ENCODE measurements at places on chromosomes 2 and 18.

- DNase-seq: no peak
Measured at GRCh38 chr2:10865841-10866240, 45.9 kb upstream of the KCNF1 start.

- DNase-seq: peak; percentile 21
Measured at GRCh38 chr2:226136739-226137138, 662.9 kb downstream of the IRS1 start.

GRCh38 chr18:2692508-2692907, 37.0 kb downstream of the SMCHD1 start:
- no peak for DNase-seq

DNA sequence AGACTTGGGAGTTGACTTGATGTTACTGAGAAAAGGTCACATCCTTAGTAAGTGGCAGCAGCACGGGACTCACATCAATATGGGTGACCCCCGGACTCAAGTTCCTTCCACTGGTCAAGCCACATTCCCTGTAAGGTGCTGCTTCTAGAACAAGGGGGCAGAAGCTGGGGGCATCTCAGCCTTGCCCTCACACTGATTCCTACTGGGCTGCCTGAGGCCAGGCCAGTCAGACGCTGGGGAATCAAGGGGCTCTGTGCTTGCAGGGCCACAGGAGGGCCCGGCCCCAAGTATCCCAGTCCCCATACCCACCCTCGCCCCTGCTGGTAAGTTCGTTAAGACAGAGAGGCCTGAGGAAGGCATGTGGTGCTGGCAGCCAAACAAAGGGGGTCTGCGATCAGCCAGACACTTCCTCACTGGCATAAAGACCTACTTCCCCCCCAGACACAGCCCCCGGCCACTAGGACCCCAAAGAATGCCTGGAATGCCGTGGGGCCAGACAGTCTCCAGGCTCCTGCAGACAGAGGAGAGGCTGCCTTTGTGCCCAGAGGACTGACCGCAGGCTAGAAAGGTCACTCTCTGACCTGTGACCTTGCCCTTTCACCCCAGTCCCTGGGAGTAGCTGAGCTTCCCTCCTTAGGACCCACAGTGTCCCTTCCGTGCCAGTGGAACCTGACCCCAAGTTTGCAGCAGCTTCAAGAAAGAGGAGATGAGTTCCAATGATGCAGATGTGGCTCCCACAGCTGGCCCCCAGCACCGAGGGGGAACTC, 83.6 kb downstream of the HS1BP3 start:
- no peak for DNase-seq

DNA sequence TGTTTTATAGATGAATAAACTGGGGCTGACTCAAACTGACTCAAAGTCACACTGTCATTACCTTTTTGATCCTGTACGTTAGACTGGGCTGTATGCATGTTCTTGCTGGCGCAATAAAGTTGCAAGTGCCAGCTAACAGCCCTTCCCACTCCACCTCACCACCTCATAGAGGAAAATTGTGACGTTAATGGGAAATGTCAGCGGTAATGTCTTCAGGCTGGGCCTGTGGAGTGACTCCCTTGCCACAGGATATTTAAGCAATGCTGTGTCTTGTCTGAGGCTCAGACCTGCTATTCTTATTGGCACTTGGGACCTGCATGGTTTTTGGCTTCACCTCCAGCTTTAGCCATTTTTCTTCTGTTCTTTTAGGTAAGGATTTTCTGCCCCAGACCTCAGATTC, 25.2 kb upstream of the CASP10 start:
- no peak for DNase-seq

- peak; percentile 17 for DNase-seq
Measured at GRCh38 chr2:20565623-20566236, 85.2 kb downstream of the HS1BP3 start.

DNA sequence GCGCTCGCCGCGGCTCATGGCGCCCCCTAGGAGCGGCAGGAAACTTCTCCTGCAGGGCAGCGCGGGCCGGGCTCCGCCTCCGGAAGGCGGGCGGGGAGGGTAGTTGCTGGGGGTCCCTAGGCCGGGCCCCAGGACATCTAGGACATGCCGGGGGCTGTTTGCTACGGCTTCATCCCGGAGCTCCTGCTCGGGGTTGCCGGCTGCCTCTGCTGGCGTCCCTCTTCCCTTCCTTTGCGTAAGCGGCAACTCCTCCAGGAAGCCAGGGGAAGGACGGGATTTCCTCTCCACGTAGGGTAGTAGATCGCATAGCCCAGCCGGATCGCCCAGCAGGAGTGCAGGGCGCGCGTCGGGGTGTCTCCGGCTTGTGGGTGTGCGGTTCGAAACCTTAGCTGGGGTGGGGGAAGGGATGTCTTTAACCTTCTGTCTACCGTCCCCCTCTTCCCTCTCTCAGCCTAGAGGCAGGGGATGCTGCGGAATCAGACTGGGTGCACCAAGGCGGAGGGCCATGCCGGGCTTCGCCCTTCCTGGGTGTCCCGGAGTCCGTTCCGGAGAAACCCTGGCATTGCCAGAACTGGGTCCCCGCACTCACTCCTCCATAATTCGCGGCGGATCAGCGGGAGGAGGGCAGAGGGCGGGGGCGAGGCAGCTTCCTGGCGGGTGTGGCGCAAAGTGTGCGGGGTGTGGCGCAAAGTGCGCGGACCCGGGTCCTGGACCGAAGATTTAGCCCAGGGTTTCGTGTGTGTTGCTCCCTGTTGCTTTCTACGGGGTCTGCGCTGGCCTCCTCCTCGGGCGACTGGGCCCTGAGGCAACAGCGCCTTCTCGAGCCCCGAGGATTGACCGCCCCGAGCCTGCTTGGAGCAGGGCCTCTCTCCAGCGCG, 12.2 kb upstream of the SKOR2 start:
- DNase-seq: peak; percentile 6

DNA sequence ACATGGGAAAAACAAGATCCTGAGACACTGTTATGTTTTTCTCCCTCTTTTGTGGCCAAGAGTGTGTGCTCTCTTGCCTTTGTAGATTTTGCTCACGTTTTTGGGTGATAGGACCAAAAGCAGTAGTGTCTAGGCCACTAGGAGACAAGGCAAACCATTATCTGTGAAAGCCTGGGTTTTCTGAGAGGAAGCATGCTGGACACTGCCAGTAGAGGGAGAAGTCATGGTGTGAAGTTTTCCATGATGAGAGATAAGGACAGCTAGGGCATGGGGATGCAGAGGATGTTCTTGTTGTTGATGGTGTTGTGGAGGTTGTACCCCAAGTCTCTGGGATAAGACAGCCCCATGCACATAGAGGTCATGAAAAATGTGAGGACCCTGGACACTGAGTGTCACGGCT, 285.3 kb downstream of the SOX11 start:
- no peak for DNase-seq

- DNase-seq: peak; percentile 64
Measured at GRCh38 chr2:168530982-168531622, 75.0 kb downstream of the CERS6 start.

- DNase-seq: no peak
Measured at GRCh38 chr2:3144856-3145255, 232.8 kb downstream of the EIPR1 start.

GRCh38 chr2:240021488-240022104, 3.5 kb downstream of the NDUFA10 start:
- peak; percentile 64 for DNase-seq

- peak; percentile 92 for DNase-seq
Measured at GRCh38 chr2:215410932-215411285, 25.0 kb downstream of the FN1 start.

GRCh38 chr2:28400419-28400818, 7.8 kb downstream of the FOSL2 start:
- DNase-seq: no peak

GRCh38 chr18:41828137-41828536, 126.9 kb upstream of the PIK3C3 start:
- DNase-seq: no peak

DNA sequence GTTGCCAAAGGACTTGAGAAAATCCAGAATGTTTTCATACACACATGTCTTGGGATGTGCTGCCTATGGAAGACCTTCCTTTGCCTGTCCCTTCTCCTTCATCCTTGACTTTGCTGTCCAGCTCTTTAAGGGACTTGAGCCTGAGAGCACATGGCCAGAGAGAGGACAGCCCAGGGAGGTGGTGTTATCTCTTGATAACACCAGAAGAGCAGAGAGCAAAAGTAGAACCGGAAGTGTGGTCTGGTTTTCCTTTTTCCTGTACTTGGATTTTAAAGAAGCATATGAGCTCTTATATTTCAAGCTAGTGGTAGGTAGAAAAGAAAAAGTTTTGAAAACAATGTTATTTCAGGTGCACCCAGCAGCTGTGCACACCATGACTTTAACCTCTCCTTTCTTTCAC, 94.1 kb upstream of the ZNF532 start:
- DNase-seq: no peak

GRCh38 chr2:166193407-166193806, 65.6 kb upstream of the SCN1A start:
- DNase-seq: no peak

DNA sequence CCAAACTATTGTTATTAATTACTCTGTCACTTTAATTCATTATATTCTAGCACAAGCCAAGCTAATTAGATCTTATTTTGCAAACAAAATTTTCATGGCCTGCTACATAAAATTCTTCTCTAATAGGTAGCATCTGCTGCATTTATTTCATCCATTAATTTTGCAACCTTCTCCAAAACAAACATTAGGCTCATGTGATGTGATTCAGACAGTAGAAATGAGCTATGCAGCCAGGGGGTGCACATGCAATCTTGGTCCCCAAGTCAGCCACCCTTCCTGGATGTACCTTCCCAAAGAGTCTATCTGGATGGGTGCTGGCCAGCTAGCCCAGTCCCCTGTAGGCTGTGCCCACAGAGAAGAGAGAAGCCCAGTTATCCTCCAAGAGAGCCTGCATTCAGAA, 242.1 kb upstream of the OSR1 start:
- DNase-seq: no peak

GRCh38 chr2:60356346-60356745, 197.1 kb downstream of the BCL11A start:
- DNase-seq: no peak

GRCh38 chr2:104476075-104476474, 377.8 kb upstream of the POU3F3 start:
- no peak for DNase-seq

- DNase-seq: no peak
Measured at GRCh38 chr2:39007875-39008504, 112.9 kb downstream of the SOS1 start.

DNA sequence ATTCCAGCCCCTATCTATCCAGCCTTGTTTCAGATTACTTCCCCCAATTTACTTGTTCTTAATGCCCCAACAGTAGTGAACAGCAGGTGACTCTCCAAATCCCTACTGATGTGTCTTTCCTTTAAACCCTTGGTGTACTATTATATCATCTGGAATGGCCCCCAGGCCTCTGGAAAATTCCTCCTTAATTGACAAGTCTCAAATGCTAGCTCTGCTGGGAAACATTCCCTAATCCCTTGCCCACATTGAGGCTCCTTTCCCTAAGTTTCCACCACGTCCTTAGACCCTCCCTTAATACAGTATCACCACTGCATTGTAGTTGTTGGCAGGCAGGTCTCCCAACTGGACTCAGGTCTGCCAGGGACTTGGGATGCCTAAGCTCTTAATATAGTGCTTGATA, 41.0 kb downstream of the MYO3B start:
- no peak for DNase-seq

GRCh38 chr2:163182764-163183354, 344.3 kb upstream of the KCNH7 start:
- DNase-seq: peak; percentile 28

GRCh38 chr2:60984720-60985119, 32.8 kb upstream of the PEX13 start:
- DNase-seq: no peak

GRCh38 chr18:29161429-29161828, 984.5 kb upstream of the CDH2 start:
- DNase-seq: peak; percentile 45

DNA sequence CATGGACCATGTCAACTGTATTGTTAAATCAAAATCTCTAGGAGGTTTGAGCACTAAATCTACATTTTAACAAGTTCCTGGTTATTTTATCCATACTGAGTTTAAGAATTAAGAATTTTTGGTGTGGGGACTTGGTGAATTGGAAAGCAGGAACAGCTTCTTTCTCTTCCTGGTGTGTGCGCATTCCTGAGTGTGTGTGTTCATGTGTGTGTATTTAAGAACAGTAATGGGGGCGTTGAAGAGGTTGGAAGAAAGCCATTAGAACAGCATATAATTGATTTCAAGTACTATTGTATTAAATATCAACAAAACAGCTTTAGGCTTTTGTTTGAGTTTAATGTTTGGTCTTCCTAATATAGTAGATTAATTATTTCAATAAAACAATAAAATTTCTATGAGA, 801.3 kb upstream of the ID2 start:
- no peak for DNase-seq

DNA sequence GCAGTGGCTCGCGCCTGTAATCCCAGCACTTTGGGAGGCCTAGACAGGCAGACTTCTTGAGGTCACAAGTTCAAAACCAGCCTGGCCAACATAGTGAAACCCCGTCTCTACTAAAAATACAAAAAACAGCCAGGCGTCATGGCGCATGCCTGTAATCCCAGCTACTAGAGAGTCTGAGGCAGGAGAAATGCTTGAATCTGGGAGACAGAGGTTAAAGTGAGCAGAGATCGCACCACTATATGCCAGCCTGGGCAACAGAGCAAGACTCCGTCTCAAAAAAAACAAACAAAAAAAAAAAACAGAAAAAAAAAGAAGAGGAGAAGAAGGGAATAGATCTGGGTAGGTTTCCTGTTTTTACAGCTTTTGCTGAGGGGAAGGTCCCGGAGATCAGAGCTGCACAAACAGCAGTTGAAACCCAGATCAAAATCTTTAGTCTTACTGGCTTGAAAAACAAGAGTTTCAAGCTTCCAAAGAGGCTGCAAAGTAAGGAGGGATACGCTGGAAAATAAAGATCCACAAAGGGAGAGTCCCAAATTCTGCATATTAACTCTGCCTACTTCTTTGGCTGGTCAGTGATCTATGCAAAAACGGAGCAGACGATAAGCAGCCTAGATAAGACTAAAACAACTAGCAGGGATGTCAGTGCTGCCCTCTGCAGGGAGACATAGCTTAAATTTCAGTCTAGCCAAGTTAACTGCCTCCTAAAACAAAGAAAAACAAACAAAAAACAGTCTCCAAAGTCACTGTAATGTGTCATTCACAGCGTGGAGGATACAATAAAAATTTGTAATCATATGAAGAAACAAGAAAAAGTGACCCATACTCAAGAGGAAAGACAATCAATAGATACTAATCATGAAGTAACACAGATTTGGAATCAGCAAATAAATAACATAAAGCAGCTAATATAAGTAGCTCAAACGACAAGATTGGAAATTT, 74.1 kb downstream of the TLK1 start:
- DNase-seq: peak; percentile 77

GRCh38 chr18:52409727-52410126, 69.7 kb downstream of the DCC start:
- DNase-seq: no peak

DNA sequence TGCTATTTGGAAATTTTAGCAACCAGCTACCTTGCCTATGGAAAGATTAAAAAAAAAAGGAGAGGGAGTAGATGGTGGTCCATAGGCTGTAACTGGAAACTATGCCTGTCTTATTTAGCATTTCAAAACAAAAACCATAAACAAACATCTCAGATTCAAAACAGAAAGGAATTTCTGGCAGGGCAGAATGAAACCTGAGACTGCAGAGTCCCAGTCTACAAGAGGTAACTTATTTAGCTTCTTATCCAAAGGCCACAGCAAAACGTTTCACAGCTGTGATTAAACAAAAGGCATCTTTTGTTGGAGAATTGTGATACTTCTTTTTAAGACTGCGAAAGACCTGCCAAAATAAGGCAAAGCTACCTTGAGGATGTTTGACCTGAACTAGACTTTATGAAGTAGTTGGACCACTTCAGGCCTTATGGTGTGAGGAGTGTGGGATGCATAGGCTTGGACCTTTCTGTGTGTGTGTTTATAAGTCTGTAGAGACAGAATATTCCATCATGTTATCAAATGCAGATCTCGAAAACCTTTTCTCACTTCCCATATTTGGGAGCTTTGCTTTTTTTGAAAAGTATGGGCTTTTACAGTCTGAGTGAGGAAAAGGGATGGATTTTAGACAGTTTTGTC, 11.0 kb downstream of the CRIM1 start:
- DNase-seq: peak; percentile 77
